Activated CD4-positive, alpha-beta T cell treated with anti-CD3 and anti-CD28 coated beads, Interleukin-2, amount 50 U/mL, for 4 hours (primary cell): ENCODE measurements at places on chromosomes 1 and 21.

DNA sequence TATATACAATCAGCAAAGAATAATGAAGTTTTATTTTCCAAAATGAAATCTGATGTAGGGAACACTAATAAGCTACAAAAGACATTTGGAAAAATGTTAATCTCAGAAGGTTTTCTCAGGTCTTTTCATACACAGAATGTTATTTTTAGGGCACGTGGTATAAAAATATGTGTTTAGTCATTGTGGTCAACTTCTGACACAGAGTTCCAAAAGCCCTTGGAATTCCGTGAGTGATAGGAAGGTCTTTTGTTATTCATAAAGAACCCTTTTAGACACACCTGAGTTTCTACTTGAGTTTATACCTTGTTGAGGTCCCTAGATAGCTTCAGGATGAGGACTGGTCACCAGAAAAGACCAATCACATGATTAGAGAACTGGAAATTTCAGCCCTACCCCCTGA is 277.6 kb upstream of the NCAM2 start:
- DNase-seq = no peak

GRCh38 chr1:3898994-3899753 is 898 bp downstream of the C1orf174 start:
- DNase-seq = no peak

DNA sequence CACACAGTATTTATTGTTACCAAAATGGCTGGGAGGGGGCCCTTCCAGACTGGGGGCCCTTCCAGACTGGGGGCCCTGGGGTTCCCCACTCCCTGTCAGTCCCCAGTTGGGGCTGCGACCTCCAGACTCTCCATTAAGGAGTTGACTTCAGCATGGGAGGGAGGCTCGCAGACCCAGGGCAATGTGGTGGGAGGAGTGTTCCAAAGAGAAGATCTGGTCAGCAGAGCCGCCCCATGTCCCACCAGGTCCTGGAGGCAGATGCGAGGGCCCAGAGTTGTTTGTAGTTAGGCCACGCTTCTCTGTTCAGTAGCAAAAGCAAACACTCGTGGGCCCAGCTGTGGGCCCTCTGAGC is 285.5 kb downstream of the LRRC40 start:
- no peak for DNase-seq

DNA sequence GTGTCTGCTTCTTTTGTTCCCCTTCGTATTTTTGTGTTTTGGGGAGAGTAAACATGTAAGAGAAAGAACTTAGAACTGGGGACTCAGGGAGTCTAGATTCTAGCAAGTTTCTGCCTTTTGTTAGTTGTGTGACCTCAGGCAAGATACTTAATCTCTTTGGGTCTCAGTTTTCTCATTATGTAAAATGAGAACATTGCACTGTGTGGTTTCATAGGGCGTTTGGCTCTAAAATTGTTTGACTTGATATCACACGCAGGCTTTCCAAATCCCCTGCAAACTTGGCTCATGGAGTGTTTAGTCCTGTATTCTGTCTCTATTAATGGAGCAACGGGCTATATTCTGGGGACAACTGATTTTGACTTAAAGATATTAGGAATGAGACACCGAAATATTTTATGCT is 57.7 kb downstream of the NTNG1 start:
- DNase-seq = no peak

DNA sequence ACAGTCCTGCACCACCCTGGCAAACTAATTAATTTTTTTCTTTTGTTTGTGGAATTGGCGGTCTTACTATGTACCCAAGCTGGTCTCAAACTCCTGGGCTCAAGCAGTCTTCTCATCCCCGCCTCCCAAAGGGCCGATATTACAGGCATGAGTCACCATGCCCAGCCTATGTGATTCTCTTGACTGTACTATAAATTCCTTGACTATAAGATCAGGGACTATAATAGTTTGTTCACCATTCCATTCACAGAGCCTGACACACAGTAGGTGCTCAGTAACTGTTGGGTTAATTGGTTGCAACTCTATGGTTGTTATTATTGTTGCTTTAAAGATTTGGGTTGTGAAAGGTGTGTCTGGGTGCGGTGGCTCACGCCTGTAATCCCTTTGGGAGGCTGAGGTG is 17.2 kb downstream of the DAP3 start:
- DNase-seq = no peak

DNA sequence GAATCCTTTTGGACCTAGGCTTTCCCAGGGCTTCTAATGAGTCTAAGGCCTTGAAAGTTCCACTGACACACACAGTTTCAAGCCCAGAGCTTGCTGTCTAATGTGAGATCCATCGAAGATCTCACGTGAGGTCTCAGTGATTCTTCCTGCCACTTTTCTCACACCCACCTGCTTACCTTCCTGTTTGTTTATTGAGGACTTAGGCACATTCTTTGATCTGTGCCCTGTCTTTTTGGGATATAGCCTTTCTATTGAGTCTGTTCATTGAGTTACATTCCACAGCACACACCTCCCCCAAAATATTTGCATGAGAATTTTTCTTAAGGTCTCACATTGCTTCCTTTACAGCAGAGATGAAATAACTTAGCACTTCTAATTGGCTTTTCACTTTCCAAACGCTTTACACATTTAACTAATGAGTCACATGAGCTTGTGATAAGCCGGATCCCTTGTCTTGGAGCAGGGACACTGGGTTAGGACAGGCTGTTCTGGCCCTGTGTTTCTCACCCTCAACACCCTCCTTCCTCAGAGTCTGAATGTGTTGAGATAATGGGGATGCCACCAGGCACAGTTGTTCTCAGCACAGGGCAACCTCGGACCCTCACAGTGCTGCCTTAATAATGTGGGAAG is 288.3 kb downstream of the TM2D1 start:
- no peak for DNase-seq

DNA sequence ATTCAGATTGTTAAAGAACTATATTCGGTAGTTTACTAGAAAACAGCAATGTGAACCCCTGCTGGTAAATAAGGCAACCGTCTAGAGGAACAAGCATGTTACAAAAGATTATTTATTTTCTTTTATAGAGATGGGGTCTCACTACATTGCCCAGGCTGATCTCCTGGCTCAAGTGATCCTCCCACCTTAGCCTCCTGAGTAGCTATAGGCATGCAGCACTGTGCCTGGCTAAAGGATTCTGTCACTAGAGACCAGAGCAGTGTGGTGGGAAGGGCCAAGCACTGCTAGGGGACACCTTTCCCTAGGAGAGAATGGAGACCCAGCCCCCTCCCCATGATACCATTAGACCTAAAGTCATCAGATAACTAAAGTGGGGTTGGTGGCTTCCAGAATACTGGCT is 28.9 kb downstream of the SLC27A3 start:
- no peak for DNase-seq

DNA sequence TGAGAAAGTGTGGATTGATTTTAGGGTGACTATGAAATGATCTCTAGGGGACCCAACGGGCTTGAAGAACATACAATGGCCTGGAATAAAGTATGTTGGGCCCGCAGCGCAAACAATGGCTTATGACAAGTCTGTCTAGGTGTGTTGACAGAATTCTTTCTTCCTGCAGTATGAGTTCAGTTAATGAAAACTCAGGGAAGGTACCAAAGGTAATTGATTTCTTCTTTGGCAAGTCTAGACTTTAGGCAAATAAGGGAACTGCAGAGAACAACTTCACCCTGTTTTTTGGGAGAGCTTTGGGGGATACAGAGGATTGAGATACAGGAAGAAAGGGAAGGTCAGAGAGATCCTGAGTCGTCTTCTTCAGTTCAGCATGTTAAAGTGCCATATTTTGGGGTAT is 7.8 kb upstream of the FMO2 start:
- DNase-seq = no peak

DNA sequence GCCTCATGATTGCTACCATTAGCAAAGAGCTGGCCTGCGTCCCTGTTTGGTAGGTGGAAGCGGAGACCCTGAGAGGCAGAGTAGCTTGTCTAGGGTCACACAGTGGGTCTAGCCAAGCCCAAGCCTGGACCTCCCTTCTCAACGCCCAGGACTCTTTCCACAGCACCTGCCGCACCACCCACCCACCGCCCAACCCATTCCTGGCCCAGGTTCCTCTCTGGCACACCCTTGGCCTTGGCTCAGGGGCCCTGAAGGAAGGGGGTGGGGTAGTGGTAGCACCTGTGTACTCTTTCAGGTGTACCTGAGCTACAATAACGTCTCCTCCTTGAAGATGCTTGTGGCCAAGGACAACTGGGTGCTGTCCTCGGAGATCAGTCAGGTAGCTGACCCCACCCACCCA is 19.3 kb downstream of the FAM151A start:
- DNase-seq = no peak
